ENCODE measurements at places on chromosomes 6 and 20. TPM values are rescaled to one million over a fixed set of nuclear protein-coding genes. Genes with fewer than 3 reads are reported as not detected.

The DLL1 gene
- total RNA-seq = 0.61 TPM

- H3K36me3 ChIP-seq = no peaks in the 10 kb centered on the region
- H3K4me3 ChIP-seq = no peak overlapping the region
- H3K4me1 ChIP-seq = no peaks in the 10 kb centered on the region
- H3K27ac ChIP-seq = no peak overlapping the region
- DNase-seq = no peak
Measured at GRCh38 chr6:139270249-139270648, 21.5 kb downstream of the TXLNB start.

- peaks cover 3% of the 10 kb centered on the region for H3K27me3 ChIP-seq
- no peak overlapping the region for H3K4me3 ChIP-seq
- no peak overlapping the region for H3K27ac ChIP-seq
- no peaks in the 10 kb centered on the region for H3K4me1 ChIP-seq
Measured at GRCh38 chr6:135673501-135674309, 176.2 kb upstream of the AHI1 start.

GRCh38 chr6:72696055-72696454 is 74.2 kb downstream of the KCNQ5 start:
- H3K27ac ChIP-seq = no peak overlapping the region
- no peak for DNase-seq
- H3K27me3 ChIP-seq = no peaks in the 10 kb centered on the region

- no peaks in the 10 kb centered on the region for H3K27me3 ChIP-seq
- H3K27ac ChIP-seq = no peak overlapping the region
- no peak overlapping the region for H3K4me3 ChIP-seq
- H3K36me3 ChIP-seq = no peaks in the 10 kb centered on the region
- no peaks in the 10 kb centered on the region for H3K4me1 ChIP-seq
- DNase-seq = no peak
Measured at GRCh38 chr20:63468421-63468820, 4.0 kb downstream of the KCNQ2 start.

GRCh38 chr20:37695684-37696342 is 2.0 kb downstream of the CTNNBL1 start:
- no peak for DNase-seq
- no peak overlapping the region for H3K27ac ChIP-seq
- H3K27me3 ChIP-seq = peaks cover 5% of the 10 kb centered on the region
- H3K4me3 ChIP-seq = no peak overlapping the region
- peaks cover 31% of the 10 kb centered on the region for H3K4me1 ChIP-seq

DNA sequence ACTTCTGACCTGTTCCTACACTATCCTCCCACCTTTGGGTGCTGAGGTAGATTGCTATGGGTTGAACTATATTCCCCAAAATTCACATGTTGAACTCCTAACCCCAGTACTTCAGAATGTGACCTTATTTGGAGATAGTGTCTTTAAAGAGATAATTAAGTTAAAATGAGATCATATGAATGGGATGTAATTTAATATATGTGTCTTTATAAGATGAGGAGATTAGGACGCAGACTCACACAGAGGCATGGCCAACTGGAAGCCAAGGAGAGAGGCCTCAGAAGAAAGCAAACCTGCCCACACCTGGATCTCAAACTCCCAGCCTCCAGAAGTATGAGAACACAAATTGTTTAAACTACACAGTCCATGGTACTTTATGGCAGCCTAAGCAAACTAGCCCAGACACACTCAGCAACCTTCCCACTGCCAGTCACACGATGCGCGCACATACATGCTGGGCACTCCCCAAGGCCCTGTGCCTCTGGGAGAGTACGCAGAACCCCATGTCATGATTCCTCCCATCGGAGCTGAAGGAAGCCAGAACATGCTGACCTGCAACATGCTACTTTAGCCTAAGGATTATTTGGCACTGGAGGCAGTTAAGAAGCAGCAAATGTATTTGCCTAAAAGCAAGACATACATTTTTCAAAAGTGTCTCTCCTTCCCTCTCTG is 8.9 kb upstream of the SLC22A1 start:
- peaks cover 13% of the 10 kb centered on the region for H3K36me3 ChIP-seq
- H3K4me1 ChIP-seq = peaks cover 16% of the 10 kb centered on the region
- no peaks in the 10 kb centered on the region for H3K27me3 ChIP-seq
- no peak for DNase-seq
- no peak overlapping the region for H3K4me3 ChIP-seq
- no peak overlapping the region for H3K27ac ChIP-seq

DNA sequence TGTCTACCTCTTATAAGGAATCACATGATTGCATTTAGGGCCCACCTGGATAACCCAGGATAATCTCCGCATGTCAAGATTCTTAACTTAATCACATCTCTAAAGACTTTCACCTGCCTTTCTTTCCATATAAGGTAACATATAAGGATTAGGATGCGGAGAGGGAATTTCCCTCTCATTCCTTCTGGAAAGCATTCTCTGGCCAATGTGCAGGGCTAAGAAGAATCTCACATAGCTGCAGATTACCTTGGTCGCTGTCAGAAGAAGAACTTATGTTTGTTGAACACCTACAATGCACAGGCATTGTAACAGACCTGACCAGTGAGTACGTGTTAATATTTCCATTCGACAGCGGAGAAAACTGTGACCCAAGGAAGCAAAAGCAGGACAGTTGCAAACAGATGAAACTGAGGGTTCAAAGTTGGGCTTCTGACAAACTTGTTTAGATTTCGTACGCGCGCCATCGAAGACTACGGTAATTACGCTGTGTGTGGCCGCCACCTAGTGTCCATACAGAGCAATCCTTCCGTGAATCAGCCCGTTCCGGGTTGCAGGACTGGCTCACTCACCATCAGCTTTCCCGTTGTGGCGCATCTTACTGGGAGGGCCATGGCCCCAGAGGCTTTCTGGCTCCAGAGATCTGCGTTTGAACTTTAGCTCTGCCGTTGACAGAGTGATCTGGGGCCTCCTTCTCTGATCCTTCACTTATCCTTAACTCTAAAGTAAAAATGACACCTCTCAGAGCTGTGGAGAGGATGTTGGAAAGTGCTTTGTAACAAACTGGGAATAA is 9.5 kb downstream of the C20orf202 start:
- H3K4me1 ChIP-seq = no peaks in the 10 kb centered on the region
- no peak overlapping the region for H3K27ac ChIP-seq
- peak; percentile 68 for DNase-seq
- peaks cover 33% of the 10 kb centered on the region for H3K27me3 ChIP-seq
- no peaks in the 10 kb centered on the region for H3K36me3 ChIP-seq

The TFAP2C gene
- not detected for total RNA-seq

The TP53TG5 gene
- total RNA-seq = not detected

The RIMS4 gene
- total RNA-seq = not detected

DNA sequence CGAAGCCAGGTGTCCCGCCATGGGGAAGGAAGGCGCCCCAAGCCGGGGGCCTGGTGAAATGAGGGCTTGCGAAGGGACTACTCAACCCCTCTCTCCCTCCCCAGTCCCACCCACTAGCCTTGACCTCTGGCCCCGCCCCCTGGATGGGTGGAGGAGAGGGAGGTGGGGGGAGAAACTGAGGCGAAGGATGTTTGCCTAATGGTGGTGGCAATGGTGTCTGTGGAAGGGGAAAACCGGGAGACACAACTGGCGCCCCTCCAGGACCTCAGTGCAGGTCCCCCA is at the start of gene POU5F1:
Gene POU5F1, minus strand, starts transcription at position 83 of the 282 bp plus-strand sequence. Its CDS starts 62 bp downstream, at position 21.
- H3K4me3 ChIP-seq = no peak within 1 kb of the TSS
- no peaks in the 10 kb centered on the region for H3K4me1 ChIP-seq

The DUSP15 gene
- total RNA-seq = not detected

DNA sequence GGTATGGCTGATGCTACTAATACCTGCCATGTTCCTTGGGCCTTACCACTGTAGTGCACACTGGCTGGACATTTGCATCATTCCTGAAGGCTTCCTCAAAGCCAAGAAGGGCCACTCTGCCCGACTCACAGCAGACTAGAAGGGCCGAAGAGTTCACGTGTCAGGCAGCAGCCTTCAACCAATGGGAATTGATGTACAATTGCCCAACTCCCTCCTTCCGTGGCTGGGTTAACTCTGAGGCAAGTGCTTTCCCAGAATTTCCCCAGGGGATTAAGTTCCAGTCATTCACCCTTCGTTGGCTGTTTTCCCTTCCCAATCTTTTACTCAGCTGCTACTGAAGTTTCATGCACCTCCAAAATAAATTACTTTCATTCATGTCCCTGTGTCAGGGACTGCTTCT is 29.8 kb downstream of the PSMB9 start:
- H3K27me3 ChIP-seq = peaks cover 10% of the 10 kb centered on the region
- no peaks in the 10 kb centered on the region for H3K4me1 ChIP-seq
- H3K27ac ChIP-seq = no peak overlapping the region
- no peaks in the 10 kb centered on the region for H3K36me3 ChIP-seq

The CENPQ gene
- total RNA-seq = 7.4 TPM

The PACSIN1 gene
- not detected for total RNA-seq

GRCh38 chr6:166005944-166006899 is 161.4 kb downstream of the TBXT start:
- H3K27ac ChIP-seq = no peak overlapping the region
- H3K27me3 ChIP-seq = peaks cover 45% of the 10 kb centered on the region
- peaks cover 4% of the 10 kb centered on the region for H3K4me1 ChIP-seq
- no peaks in the 10 kb centered on the region for H3K36me3 ChIP-seq
- no peak overlapping the region for H3K4me3 ChIP-seq

DNA sequence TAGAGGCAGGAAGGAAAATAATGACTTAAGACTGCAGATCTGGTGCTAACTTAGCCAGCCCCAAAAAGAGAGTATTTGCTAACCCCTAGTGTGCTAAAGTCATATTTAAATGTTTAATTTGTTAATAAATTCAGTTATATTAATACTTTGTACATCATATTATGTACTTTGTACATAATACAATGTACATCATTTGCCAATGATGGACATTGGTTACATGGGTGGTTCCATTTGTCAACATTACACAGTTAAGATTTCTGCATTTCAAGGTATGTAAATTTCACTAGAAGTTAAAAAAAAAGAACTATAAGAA is 63.9 kb upstream of the PIM1 start:
- H3K4me3 ChIP-seq = no peak overlapping the region
- H3K4me1 ChIP-seq = peaks cover 52% of the 10 kb centered on the region
- H3K36me3 ChIP-seq = peaks cover 4% of the 10 kb centered on the region
- no peaks in the 10 kb centered on the region for H3K27me3 ChIP-seq
